ENCODE measurements at places on chromosomes 3 and 15. TPM values are rescaled to one million over a fixed set of nuclear protein-coding genes. Genes with fewer than 3 reads are reported as not detected.

DNA sequence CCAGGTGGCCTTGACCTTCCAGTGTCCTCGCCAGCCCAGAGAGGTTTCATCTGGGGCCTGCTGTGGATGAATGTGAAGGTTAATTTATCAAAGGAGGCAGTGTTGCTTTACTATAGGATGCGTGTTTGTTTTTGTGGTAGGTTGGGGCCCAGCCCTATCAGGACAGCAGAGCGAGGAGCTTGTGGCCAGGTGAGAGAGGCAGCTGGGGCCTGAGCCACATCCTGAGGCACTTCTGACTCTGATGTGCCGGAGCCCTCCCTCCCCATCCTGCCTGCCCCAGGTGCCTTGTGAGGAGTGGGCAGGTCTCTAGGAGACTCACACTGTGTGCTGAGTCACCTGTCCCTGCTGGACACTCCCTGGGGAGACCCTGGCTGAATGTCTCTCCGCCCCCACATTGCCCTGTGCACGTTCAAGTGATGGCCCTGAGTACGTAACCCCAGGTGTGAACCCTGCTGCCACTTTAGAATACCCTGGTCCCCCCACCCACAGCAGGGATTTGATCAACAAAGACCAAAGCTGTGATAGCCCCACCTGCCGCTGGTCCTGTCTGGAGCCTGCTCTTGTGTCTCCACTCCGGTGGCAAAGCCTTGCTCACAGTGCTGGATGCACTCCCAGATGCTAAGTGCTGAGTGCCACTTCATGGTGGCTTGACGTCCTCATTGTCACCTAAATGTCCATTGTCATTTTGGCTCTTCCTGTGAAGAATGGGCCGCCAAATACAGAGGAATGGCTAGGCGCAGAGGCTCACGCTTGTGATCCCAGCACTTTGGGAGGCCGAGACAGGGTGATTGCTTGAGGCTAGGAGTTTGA is 16.0 kb downstream of the FBLN2 start:
- DNase-seq = no peak

DNA sequence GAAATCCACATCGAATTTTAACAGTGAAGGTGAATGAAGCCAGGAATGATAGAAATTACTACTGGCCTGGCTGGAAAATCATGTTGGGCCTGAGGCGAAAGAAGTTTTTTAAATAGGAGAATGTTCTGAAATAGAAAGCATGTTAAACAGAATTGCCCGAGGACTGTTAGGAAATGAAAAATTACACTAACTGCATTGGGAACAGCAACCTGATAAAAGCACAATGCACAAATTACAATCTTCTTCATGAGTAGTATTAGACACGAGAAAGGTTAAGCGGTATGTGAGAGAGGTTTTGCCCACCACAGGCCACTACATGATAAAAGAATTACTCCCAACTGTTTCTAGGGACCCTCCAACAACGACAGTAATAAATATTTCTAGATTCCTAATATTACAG is 18.9 kb downstream of the GBE1 start:
- DNase-seq = no peak

The SLC22A13 gene
- total RNA-seq = 0.17 TPM

The FLNB gene
- 497 TPM for total RNA-seq

DNA sequence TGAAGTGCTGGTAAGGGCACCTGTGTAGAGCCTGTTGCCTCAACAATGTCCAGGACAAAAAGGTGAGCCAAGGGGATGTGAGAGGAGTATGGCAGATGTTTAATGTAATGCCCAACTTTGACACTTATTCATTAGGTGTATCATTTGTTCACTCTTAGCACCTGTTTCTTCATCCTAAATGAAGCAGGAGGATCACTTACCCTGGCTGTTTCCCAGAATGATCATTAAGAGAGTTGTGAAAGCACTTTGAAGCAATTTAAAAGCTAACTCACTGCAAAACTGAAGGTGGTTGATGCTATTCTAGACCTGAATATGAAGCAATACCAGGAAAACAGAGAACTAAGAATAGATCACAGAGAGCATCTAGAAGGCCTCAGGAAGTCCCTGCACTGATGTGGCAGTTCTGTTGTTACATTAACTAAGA is 3.4 kb upstream of the HHLA2 start:
- no peak for DNase-seq
